ENCODE measurements at places on chromosomes 3 and 15.
A peak's percentile ranks its signal among the peaks of the same experiment; 100 is the strongest.

GRCh38 chr15:41292521-41292920 lies 39.9 kb downstream of the OIP5 start:
- no peak for DNase-seq

DNA sequence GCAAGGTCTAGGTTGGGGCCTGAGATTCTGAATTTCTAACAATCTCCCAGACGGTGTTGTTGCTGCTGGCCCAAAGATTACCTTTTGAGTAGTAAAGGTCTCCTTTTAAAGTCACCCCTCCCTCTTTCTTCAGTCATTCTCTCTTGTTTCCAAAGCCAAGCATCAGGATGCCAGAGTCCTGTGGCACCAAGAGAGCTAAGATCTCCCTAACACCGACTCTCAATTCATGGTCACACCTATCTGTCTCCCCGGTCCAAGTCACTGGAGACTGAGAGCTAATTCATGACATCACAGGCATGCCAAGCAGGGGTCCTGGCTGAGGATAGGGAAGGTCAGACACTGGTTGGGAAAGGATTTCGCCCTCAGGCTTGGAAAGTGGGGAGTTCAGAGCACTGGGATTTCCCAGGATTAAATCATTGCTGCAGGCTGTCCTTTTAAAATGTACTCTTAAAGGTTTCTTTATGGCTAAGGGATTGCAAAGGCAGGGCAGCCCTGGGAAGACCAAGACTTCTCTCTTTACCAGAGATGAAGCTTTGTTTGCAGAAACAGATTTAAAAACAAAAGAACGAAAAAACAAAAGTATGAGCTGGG lies 7.3 kb downstream of the SHOX2 start:
- DNase-seq, result no peak

DNA sequence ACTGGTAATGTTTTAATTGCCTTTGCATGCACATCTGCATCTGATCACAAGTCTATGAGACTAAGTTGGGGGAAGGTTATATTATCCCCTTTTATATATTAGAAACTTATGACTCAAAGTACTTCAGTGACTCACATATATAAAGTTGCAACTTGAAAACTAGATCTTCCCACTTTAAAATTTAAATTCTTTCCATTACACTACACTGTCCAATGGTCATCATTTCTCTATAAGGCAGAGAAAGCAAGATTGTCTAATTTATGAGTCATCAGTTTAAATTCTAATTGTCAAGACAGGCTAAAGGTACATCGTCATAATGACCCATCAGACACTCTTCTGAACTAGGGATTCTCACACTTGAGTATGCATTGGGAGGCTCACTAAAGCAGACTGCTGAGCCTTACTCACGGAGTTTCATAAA lies 37.9 kb downstream of the CPA3 start:
- DNase-seq, result no peak

GRCh38 chr3:69740103-69741021 lies 1.1 kb downstream of the MITF start:
- no peak for DNase-seq

GRCh38 chr3:99971761-99972160 lies 142.5 kb downstream of the FILIP1L start:
- no peak for DNase-seq

DNA sequence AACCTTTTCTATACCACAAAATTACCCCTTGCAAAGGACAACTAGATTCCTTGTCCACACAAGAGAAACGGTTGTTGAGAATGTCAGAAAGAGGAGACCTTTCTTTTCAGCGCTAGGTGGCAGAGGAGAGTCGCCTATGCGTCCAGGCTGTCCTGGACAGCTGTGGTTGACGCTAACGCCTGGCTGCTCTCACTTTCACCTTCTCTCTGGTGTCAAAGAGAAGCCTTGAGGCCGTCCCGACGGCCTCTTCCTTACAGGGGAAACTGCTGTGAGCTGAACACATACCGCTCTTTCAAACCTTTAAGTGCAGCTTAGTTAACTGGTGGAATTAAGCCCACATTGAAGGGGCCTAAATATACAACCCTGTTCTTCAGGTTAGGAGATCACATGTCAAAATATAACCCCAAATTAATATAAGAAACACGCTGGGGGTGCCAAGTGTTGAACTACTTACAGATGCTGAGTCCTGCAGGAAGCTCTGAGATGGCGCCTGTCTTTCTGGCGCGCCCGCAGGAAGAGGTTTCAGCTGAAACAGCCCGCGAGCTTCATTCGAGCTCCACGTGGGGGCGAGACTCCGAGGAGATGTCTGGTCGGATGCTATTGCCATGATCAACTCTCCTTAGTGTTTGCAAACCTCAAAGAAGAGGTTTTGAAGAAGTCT lies 26.1 kb upstream of the KBTBD8 start:
- DNase-seq, result peak; percentile 67

DNA sequence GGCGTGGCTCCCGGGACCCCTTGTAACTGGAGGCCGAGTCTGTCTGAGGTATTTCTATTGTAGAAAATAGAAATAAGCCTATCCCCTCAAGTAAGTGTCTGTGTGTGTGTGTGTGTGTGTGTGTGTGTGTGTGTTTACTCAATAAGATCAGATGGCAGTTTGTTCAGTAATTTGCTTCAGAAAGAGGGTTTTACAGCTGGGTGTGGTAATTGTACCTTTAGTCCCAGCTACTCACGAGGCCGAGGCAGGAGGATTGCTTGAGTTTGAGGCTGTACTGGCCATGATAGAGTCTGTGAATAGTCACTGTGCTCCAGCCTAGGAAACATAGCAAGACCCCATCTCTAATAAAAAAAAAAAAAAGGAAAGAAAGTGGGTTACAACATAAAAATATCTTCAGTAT lies 8.7 kb downstream of the SPINT1 start:
- no peak for DNase-seq

- DNase-seq, result no peak
These were observed 11.1 kb downstream of the RUVBL1 start for GRCh38 chr3:128112357-128112968.

- DNase-seq, result no peak
These were observed 37.1 kb downstream of the ATP6V1A start for GRCh38 chr3:113783980-113784379.

DNA sequence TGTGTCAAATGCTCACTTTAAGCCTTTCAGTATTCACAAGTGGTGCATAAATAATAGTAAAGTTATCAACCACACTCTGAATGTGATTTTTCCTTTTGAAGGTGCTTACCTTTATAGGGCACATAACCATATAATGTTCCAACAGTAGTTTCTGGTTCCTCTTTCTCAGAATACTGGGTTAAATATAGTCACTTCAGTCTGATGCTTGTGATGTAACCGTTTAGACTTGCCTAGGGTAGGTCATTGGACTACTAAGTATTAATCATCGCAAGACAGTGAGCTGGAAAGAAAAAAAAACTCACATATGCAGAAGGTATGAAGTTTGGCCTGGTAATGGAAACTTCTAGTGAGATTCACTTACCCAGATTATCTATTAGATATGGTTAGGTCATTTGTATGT lies 1.9 kb downstream of the KBTBD8 start:
- no peak for DNase-seq

- DNase-seq, result no peak
These were observed 218.5 kb downstream of the BBX start for GRCh38 chr3:107740992-107741896.

- DNase-seq, result no peak
These were observed 216.7 kb downstream of the CDIN1 start for GRCh38 chr15:36796161-36796560.

DNA sequence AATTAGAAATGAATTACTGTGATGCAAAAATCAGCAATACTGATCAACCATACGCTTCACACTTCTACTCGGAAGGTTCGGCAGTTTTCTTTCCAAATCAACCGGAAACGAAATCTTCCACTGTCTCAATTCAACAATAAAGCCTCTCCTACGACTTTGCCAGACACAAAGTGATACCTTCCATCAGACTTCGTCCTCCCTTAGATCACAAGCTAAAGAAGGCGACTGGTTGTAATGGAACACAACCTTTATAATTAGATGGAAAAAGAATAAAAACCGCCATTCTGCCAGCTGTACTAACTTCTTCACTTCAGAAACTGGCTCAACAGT lies 618 bp downstream of the PARL start:
- DNase-seq, result no peak

DNA sequence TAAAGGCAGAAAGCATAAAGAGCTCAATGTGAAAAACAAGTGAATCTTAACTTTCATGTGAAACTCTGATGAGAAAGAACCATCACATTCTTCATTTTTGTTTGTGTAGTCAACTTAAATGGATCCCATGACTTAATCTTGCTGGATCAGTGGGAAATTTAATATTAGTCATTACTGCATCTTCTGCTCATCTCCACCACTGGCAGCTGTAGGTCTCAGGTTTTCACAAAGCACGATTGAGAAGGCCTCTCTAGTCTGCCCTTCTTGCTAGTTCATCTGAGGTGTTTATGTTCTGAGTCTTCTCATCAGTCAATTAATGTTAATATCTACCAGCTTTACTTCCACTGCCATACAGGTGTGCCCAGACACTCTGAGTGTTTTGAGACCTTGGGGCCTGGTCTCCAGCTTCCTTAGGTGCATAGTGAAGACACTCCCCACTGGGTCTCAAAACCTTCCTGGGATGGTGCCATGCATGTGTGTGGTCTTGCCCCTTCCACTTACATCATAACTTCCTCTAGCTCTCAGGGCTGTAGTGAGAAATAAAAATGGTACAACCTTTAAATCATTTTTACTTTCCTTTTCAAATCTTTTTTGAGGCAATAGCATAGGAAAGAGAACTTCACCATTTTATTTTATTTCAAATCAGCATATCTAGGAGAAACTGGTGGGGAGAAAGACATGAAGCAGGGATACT lies 421.6 kb upstream of the CBLB start:
- no peak for DNase-seq

DNA sequence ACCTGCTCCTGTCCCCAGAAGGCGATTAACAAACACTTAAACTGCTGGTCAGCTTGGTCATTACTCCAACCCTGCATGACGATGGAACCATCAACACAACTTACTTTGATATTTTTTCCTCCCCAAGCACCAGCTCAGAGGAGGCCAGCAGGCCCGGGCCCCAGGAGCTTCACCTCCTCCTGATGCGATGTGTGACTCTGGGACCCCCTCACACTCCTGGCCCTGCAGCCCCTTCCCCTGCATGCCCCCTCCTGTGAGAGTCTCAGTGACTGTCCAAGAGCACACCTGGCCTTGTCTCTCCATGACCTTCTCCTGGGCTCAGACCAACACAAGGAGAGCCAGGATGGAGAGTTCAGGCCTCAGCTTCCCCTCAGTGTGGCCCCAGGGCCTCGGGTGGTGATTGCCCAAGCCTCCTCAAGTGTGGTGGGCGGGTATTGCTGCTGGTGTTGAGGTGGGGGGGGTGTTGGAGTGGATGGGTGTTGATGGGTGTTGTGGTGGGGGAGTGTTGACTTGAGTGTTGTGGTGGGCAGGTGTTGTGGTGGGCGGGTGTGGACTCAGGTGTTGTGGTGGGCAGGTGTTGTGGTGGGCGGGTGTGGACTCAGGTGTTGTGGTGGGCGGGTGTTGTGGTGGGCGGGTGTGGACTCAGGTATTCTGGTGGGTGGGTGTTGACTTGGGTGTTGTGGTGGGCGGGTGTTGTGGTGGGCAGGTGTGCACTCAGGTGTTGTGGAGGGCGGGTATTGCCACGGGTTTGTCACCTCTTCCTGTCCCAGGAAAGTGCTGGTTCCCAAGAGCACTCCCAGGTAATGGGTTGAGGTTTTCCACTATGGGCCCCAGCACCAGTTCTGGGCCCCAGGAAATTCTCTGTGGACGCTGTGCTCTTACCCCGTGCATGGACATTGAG lies 68.1 kb downstream of the TFRC start:
- no peak for DNase-seq

DNA sequence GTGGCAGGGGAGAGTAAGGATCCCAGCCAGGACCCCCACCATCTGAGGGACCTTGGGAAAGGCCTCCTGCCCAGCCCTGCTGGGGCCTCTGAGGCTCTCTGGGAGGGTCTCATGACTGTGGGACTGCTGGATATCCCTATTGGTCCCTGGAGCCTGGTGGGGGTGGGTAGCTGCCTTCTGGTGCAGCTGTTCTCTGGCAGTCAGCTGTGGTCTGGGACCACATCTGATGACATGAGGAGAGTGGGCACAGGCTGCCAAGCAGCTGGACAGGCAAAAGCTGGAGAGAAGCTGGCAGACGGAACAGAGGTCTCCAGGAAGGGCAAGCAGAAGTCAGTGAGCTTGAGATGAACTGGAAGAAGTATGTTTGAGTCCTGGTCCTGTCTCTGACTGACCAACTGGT lies 22.4 kb downstream of the PLEKHO2 start:
- no peak for DNase-seq

DNA sequence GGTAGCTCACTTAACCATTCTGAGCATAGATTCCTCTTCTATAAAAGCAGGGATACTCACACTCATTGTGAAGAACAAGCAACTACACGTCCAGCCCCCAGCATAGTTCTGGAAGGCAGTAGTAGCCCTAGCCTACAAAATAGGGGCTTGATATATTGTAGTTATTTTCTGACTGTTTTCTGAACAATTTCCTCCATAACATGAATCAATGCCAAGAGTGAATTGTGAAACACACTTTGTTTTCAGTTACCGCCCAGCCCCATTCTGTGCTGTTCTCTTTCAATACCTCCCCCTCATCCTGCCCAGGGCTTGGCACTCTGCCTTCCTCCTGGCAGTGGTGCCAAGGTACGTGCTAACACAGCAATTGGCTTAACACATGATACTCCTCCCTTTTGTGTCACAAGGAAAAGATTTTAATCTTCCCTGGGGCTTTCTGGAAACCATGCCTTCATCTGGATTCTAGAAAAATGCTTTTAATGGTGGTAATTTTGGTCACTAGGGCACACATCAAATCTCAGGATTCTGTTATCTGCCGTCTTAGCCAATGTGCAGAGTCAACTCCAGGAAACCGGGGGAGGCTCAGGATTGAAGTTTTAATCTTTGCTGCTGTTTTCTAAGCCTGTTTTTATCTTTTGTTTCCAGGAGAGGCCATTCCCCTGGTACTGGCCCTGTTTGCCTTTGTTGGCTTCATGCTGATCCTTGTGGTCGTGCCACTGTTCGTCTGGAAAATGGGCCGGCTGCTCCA lies 37.2 kb downstream of the IL20RB start:
- DNase-seq, result no peak

DNA sequence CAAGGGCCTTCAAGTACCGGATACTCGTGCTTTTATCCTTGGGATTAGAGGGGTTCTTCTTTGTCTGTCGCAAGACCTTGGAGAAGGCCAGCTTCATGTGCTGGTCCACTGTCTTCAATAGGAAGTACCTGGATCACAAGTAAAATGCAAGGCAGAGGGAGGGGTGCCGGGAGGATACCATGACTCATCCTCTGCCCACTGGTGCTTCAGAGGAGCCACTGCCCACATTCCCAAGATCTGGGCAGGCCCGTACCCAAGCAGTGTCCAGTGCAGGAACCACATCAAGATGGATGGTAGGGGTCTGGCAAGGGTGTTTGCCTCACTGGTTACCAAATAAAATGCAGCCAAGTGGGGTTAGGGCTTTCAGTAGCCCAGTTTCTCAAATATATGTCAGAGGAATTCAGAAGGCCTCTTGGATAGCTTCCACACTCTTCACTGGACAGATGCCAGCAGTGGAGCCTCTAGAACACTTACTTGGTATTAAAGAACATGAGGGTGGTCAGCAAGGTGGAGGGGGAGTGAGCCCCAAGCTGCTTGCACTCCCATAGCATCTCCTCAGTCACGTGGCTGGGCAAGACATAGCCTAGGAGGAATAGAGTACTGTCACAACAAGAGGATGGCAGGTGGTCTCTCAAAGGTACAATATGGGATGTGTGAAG lies 3.6 kb upstream of the IMPDH2 start:
- no peak for DNase-seq

- DNase-seq, result no peak
These were observed 28.3 kb upstream of the ATP2B2 start for GRCh38 chr3:10533737-10534023.

All from NT2/D1 (cell line).